Body of pancreas (tissue), 4 donors: ENCODE measurements at places on chromosomes 7 and 10. TPM values are rescaled to one million over a fixed set of nuclear protein-coding genes. Genes with fewer than 3 reads are reported as not detected.

NUTM2A gene
- total RNA-seq: 1.3 TPM

CDNF gene
- total RNA-seq: 1.3 TPM

CALHM1 gene
- not detected for total RNA-seq

TMEM236 gene
- total RNA-seq: 0.52 TPM

FAM25C gene
- total RNA-seq: not detected

HOGA1 gene
- 16.3 TPM for total RNA-seq

TWIST1 gene
- 3.0 TPM for total RNA-seq

CCDC146 gene
- total RNA-seq: 7.5 TPM

NEUROG3 gene
- total RNA-seq: not detected

SLC39A12 gene
- not detected for total RNA-seq

CDC14C gene
- total RNA-seq: not detected

PILRB gene
- total RNA-seq: 65.6 TPM

SRRM3 gene
- 13.8 TPM for total RNA-seq

GIMAP7 gene
- 5.7 TPM for total RNA-seq

UNCX gene
- not detected for total RNA-seq

CHST15 gene
- 21.5 TPM for total RNA-seq

FBXO24 gene
- total RNA-seq: 5.3 TPM

HYAL4 gene
- total RNA-seq: not detected

AVPI1 gene
- total RNA-seq: 14.8 TPM

CASP2 gene
- 4.6 TPM for total RNA-seq

C7orf57 gene
- 0.26 TPM for total RNA-seq

ZNF804B gene
- total RNA-seq: under 0.01 TPM

GPR15LG gene
- total RNA-seq: not detected

ING3 gene
- 7.6 TPM for total RNA-seq

CHN2 gene
- 58.6 TPM for total RNA-seq

UFSP1 gene
- total RNA-seq: 6.2 TPM

STAM gene
- 15.5 TPM for total RNA-seq

LFNG gene
- total RNA-seq: 47.8 TPM

NYAP1 gene
- 1.3 TPM for total RNA-seq

GCK gene
- total RNA-seq: 1.3 TPM

FGL2 gene
- 9.1 TPM for total RNA-seq
